ENCODE measurements at places on chromosomes 12 and 14. TPM values are rescaled to one million over a fixed set of nuclear protein-coding genes. Genes with fewer than 3 reads are reported as not detected.

The RABGGTA gene
- 20.1 TPM for polyA plus RNA-seq

The SYNDIG1L gene
- polyA plus RNA-seq = 0.12 TPM

The KRT3 gene
- not detected for polyA plus RNA-seq

The PAPOLA gene
- 115 TPM for polyA plus RNA-seq

The TC2N gene
- polyA plus RNA-seq = 5.4 TPM

The RASSF3 gene
- 18.2 TPM for polyA plus RNA-seq

The PLEKHG7 gene
- polyA plus RNA-seq = not detected

The TAS2R8 gene
- polyA plus RNA-seq = not detected

The FLVCR2 gene
- polyA plus RNA-seq = 7.2 TPM

The KRT71 gene
- polyA plus RNA-seq = not detected

The CMA1 gene
- polyA plus RNA-seq = 0.30 TPM

The SDR39U1 gene
- polyA plus RNA-seq = 65.7 TPM

The CCDC197 gene
- polyA plus RNA-seq = not detected

The PTPN6 gene
- polyA plus RNA-seq = 6.9 TPM

The PYGL gene
- polyA plus RNA-seq = 34.3 TPM

The KRT2 gene
- polyA plus RNA-seq = not detected

The INHBE gene
- polyA plus RNA-seq = not detected

The RNASE3 gene
- not detected for polyA plus RNA-seq

The IFT43 gene
- polyA plus RNA-seq = 33.0 TPM

The IL26 gene
- polyA plus RNA-seq = not detected

The BMP4 gene
- 22.8 TPM for polyA plus RNA-seq

The SRRM4 gene
- polyA plus RNA-seq = 0.02 TPM

The GALNT8 gene
- polyA plus RNA-seq = 1.0 TPM

The DYRK2 gene
- polyA plus RNA-seq = 15.4 TPM

The POC1B gene
- 10.5 TPM for polyA plus RNA-seq

The AQP2 gene
- polyA plus RNA-seq = 3.7 TPM

The PPP1R36 gene
- 0.24 TPM for polyA plus RNA-seq

The A2ML1 gene
- 0.22 TPM for polyA plus RNA-seq

The PRH2 gene
- 0.28 TPM for polyA plus RNA-seq

The P2RX7 gene
- polyA plus RNA-seq = 9.5 TPM

The LRRC43 gene
- polyA plus RNA-seq = 0.47 TPM

The USP15 gene
- 35.7 TPM for polyA plus RNA-seq

The AVPR1A gene
- polyA plus RNA-seq = 4.3 TPM

The NRL gene
- 0.78 TPM for polyA plus RNA-seq

The KRT79 gene
- not detected for polyA plus RNA-seq

The GATC gene
- polyA plus RNA-seq = 11.9 TPM

The GPHB5 gene
- polyA plus RNA-seq = not detected

The ZC3H10 gene
- 5.2 TPM for polyA plus RNA-seq

The TRIM9 gene
- 0.40 TPM for polyA plus RNA-seq

The YBX3 gene
- 193 TPM for polyA plus RNA-seq

The FOXA1 gene
- not detected for polyA plus RNA-seq

The REM2 gene
- 0.40 TPM for polyA plus RNA-seq

The ZCCHC8 gene
- polyA plus RNA-seq = 24.9 TPM

The KRT73 gene
- not detected for polyA plus RNA-seq

The IAPP gene
- polyA plus RNA-seq = not detected

The C1S gene
- polyA plus RNA-seq = 1,168 TPM

The CLEC6A gene
- not detected for polyA plus RNA-seq

The TAS2R42 gene
- not detected for polyA plus RNA-seq

The KLHDC1 gene
- polyA plus RNA-seq = 6.7 TPM

The IFI27L1 gene
- polyA plus RNA-seq = 21.5 TPM

The KRT78 gene
- polyA plus RNA-seq = not detected

The RTL1 gene
- polyA plus RNA-seq = 0.08 TPM
